ENCODE measurements at places on chromosomes 5 and 9.

DNA sequence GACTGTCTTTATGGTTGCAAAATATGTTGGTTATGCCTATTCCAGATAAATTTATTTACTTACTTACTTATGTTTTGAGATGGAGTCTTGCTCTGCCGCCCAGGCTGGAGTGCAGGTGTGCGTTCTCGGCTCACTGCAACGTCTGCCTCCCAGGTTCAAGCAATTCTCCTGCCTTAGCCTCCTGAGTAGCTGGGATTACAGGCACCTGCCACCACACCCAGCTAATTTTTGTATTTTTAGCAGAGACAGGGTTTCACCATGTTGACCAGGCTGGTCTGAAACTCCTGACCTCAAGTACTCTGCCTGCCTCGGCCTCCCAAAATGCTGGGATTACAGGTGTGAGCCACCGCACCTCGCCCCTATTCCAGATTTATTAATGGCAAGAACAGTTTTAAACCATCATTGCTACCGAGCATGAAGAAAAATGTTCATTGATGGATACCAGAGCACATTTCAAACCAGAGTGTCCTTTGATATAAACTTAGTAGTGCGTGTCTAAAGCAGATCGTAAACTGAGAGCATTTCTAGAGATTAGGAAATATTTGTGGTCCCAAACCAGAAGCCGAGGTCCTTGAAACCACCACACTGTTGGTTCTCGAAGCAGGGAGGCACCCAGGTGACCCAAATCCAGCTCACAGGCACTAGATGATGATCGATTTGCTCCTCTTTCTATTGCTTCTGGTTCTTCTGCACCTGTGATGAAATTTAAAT, 85.2 kb downstream of the GRAMD2B start:
- DNase-seq = no peak

DNA sequence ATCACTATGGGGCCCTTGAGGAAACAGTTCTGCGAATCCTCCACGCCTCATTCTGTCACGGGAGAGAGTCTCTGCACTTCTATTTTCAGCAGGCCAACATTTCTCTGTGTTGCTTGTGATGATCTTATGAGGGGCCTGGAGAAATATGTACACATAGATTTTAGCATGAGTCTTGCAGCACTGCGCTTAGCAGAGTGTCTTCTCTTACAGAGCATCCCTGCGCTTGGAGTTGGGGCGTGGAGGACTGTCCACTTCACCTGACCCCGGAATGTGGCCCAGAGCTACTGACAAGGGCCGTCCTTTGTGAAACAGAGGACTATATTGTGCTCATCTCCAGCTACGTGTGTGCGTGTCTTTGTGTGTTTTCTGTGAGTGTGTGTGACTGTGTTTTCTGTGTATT, 428.2 kb upstream of the IRX4 start:
- DNase-seq = no peak

DNA sequence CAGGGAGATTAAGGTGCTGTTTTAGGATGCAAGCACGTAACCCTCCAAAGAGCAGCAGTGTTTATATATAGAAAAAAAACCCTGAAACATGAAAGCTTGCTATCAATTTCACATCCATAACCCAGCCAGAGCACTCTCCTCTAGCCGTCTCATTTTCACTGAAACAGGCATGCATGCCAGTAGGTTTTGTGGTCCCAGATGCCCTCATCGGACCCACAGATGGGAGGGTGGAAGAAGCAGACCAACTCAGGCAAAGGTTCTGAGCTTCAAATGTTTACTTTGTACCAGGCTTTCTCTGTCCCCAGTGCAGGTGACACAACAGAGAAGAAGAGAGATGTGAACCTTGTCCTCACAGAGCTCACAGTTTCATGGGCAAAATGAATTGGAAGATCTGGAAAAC, 127.4 kb upstream of the ATP10B start:
- no peak for DNase-seq

- DNase-seq = no peak
These were observed 3.5 kb downstream of the NRG2 start for GRCh38 chr5:140039561-140039960.

- no peak for DNase-seq
These were observed 25.5 kb downstream of the NUP188 start for GRCh38 chr9:128972956-128973355.

- no peak for DNase-seq
These were observed 374.8 kb downstream of the NFIB start for GRCh38 chr9:13939134-13939533.

DNA sequence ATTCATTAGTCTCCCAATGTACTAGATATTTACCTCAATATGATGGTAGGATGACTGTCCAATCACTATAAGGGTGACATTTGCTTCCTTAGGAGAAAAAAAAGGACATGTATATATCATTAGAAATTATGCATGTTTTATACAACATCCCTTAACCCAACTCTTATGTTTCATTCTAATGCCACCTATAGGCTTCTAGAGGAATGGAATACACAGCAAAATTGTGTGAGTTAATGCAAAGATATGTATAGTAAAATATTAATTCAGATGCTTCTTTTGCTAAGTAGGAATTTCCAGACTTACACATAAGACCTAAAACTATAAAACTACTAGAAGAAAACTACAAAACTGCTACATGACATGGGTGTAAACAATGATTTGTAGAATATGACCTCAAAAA, 3.5 kb downstream of the PRXL2C start:
- DNase-seq = no peak

DNA sequence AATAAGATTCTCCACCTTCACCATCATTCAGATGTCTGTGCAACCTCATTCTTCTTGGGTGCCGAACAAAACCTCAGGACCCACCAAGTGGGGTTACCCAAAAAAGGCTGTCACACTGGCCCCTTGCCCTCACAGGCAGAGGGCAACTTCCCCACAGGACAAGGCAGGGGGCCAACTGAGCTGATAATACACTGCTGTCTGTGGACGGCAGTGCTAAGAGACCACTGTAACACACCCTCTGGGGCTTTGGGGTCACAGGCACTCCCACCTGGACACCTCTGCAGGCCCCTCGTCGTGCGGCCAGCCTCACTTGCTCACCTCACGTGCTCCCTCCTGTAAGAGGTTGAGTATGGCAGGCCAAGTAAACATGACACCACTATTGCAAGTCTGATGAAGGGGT, 515.8 kb upstream of the COX7C start:
- no peak for DNase-seq

DNA sequence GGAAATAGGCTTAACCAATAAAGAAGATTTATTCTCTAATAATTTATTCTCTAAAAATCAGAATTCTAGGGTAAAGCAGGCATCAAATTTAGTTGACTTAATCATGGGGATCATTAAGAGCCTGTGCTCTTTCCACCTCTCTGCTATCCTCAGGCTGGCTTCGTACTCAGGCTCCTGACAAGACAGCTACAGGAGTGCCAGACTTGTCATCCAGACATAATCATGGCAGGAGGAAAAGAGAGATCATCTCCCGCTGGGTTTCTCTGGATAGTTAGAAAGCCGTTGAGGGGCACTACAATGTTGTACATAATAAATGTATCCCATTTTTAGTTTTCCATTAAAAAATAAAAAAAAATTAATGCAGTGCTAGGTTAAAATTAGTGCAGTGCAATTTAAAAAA, 171.9 kb downstream of the SEC61B start:
- DNase-seq = no peak

GRCh38 chr5:160064995-160065614, 54.1 kb downstream of the PWWP2A start:
- no peak for DNase-seq

DNA sequence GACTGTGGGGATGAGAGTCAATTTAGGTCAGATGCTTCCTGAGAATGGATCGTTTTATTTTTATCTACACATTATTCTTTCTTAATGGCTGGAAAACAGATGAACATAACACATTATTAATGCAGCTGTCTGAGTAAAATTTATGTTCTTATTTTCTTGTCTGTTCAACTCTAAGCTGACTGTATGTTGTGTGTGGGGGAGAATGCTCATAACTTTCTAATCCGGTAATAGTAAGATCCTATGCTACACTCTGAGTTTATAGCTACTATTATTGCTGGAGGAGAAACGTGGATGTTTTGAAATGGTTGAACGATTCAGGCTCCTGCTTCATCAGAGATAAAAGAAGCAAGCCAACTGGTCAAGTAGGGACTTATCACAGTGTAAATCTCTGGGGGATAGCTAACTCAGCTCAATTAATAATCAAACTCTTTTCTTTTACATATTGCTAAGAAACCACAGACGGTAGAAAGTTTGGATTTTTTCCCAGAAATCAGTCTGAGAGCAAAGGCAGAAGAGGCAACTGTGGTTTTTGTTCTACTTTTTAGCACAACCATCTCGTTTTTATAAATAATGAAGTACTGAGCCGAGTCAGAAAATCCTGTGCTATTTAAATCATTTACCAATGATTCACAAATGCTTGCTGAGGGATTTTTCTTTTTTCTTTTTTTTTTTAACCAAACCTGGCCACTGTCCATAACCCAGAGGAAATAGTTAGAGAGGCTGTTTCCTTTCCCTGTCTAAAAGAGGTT, 265.0 kb upstream of the FAM174A start:
- no peak for DNase-seq

GRCh38 chr5:9376363-9377117, 169.3 kb downstream of the SEMA5A start:
- no peak for DNase-seq

GRCh38 chr9:122821278-122821943, 7.0 kb downstream of the PDCL start:
- no peak for DNase-seq

DNA sequence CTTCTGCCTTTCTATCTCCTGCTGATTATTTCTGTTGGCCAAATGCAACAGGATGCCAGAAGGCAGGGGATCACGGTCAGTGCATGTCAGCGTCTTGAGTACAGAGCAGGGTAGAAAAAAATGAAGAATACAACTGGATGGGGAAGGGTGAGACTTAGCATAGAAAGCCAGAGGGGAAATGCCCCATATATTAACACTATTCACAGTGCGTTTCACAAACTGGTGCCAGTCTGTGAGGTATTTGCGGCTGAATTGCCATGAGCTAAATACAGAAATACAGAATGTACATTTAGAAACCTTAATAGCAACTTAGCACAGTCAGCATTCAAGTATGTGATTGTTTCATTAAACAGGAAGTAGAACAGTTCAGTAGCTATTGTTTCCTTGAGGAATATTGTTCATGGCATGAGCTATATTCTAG, 31.0 kb upstream of the SLC1A3 start:
- no peak for DNase-seq

DNA sequence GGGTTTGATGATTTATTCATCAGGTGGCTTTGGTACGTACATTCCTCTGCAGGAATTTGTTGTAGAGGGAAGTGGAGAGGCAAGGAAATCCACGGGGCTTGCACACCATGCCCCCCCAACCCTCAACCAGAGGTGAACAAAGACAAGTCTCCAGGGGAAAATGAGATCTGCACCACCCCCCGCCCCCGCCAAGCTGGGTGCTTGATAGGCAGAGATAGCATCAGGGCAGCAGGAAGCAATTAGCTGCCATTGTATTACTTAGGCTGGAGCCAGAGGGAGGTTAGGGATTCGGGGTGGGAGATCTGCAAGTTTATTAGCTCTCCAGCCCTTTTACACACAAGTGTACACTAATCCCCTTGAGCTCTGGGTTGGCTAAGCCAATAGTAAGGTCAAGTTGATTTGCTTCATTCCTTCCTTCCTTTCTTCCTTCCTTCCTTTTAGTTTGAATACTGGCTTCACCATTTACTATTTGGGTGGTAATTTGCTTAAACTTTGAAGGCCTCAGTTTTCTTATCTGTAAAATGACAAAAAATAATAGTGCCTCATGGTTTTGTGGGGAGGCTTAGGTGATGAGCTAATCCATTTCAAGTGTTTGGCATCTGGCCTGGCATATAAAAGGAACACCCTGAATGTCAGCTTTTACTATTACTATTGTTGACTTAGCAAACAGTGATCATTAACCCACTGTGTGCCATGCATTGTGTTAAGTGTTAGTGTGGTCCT, 34.1 kb downstream of the SPRY4 start:
- DNase-seq = no peak

DNA sequence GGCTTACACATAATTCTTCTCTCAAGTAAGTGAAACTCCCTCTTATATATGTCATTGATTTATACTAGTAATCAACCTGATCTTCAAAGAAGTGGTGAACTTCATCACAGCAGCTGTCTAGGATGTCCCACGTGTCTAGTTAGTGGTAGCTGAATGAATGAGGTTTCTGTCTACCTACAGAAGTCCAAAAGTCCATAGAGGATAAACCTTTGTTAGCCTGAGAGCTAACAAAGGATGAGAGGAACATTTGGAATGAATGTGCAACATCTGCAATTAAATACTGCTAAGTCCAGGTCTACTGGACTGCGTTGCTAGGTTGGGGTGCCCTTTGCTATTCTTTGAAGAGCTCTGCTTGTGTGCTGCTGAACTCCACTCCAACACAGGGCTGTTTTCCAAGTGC, 213.8 kb upstream of the DAP start:
- no peak for DNase-seq

- DNase-seq = no peak
These were observed 32.2 kb upstream of the PAM start for GRCh38 chr5:102722931-102723330.
